ENCODE measurements at places on chromosomes 3 and 15.

GRCh38 chr3:172586436-172586835, 63.2 kb upstream of the TNFSF10 start:
- no peak for DNase-seq

GRCh38 chr3:66520724-66521123, 19.9 kb upstream of the LRIG1 start:
- no peak for DNase-seq

DNA sequence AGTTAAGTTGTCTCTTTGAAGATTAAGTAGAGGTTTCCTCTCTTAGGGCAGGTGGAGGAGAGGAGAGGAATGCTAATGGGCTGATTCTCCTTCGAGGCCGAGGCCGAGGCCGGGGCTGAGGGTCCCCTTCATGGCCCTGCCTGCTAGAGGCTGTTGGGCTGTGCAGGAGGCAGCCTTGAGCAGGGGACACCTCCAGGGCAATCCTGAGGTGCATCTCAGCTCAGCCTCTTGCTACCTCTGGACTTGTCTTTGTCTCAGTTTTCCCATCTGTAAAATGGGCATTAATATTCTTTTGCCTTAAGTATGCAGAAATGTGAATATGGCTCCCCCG, 97.7 kb upstream of the PRR20G start:
- no peak for DNase-seq

- DNase-seq = no peak
Observed at GRCh38 chr3:124372775-124373174, 357.5 kb upstream of the UMPS start.

DNA sequence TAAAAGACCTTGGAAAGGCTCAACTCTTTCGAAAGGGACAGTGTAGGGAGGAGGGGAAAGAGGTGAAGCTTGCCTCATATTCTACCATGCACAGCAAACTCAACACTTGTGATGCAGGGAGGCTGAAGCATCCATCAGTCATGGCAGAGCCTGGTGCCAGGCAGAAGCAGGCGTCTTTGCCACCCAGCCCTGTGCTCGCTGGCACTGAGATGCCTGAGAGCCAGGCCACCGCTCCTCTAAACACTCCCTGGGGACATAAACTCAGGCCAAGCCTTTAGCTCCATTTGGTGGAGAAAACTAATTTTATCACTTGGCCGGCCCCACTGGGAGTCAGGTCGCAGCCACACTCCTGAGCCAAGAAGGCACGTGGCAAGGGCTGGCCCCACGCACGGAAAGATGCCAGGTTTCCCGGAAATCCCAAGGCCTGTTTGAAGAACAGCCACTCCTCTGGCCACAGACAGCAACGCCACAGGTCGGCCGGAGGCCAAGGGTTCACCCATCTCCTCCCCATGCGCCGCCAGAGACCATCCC, 30.7 kb downstream of the XXYLT1 start:
- DNase-seq = no peak

- DNase-seq = no peak
Observed at GRCh38 chr3:185297867-185298266, 44.0 kb upstream of the EHHADH start.
